Activated CD4-positive, alpha-beta T cell treated with anti-CD3 and anti-CD28 coated beads for 36 hours (primary cell): ENCODE measurements at places on chromosomes 12 and 14. TPM values are rescaled to one million over a fixed set of nuclear protein-coding genes. Genes with fewer than 3 reads are reported as not detected.

The TMEM229B gene
- 1.5 TPM for total RNA-seq

The ATF7 gene
- total RNA-seq: 28.1 TPM

The MTHFD1 gene
- total RNA-seq: 222 TPM

The DPPA3 gene
- total RNA-seq: not detected

GRCh38 chr12:115988212-115988611 is 289.3 kb downstream of the MED13L start:
- no peak for DNase-seq

- DNase-seq: no peak
Measured at GRCh38 chr12:10242539-10242938, 29.9 kb downstream of the GABARAPL1 start.

DNA sequence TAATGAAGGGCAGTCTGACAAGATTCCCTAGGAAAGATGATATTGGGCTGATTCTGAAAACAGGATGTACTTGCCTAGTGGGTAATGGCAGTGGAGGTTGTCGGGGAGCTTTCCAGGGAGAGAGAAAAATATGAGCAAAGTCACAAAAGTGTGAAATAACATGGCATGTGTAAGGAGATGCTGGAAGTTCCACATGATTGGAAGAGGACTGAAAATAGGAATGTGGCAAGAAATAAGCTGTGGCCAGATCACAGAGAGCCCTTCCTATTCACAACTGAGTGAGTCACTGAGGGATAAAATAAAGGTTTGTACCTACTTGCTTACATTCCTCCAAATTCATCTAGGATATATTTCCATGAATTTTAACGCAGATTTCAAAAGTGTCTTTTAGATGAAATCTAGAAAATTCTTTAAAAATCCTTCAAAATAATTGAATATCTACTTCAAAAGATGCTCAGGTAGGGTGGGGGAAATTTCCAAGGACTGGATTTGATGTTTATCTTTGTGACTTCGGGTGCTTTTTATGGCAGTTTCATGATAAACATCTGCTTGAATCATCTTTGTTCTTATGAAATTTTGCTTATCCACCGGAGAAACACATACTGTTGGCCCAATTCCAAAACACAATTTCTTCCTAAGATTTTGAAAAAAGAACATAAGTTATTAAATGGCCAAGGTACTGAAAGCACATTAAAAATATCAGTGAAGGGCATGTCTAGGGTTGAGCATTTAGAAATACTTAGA is 36.3 kb upstream of the SLC2A13 start:
- no peak for DNase-seq

DNA sequence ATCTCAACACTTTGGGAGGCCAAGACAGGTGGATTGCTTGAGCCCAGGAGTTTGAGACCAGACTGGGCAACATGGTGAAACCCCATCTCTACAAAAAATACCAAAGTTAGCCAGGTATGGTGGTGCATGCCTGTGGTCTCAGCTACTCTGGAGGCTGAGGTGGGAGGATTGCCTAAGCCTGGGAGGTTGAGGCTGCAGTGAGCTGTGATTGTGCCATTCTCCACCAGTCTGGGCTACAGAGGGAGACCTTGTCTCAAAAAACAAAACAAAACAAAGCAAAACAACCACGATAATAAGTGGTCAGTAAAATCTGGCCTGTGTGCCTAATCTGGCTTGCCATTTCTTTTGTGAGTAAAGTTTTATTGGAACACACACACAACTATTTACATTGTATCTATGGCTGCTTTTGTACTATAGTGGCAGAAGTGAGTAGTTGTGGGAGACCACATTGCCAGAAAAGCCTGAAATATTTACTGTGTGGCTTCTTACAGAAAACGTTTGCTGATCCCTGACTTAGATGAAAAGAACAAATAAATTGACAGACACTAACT is 19.4 kb upstream of the KLRG1 start:
- no peak for DNase-seq

DNA sequence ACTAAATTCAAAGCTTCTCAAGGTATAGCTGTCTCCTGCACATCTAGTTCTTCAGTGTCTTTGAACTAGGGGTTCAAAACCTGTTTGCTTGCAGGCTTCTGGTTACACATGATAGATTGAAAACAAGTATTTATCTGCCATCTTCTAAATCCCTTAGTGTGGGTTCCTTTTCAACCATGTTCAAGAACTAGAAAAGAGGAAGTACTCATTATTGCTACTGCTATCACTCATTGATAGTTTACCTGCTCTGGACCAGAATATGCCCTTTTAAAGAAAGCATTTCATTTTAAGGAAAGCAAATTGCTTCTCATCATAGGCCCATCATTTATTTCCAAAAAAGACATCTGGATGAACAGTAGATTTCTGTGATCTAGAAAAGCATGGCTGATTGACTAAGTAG is 37.1 kb upstream of the VSX2 start:
- no peak for DNase-seq

DNA sequence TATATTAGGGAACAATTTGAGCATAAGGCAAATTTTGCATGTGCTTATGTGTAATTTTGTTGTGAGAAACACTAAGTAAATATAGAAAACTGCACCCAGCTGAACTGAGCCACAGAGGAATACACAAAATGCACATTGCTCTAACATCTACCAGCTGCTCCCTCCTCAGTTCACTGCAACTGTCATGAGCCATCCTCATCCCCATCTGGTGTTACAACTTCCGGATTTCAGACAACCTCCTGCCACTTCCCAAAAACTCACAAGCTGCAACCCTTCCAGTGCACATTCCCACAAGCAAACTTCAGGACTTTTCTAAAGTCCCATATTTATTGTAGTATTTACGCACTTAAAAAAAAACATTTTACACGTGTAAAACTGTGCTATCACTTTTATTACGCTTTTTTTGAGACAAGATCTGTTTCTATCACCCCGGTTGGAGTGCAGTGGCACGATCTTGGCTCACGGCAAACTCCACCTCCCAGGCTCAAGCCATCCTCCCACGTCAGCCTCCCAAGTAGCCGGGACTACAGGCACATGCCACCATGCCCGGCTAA is 169.1 kb upstream of the TBX3 start:
- no peak for DNase-seq

- no peak for DNase-seq
Measured at GRCh38 chr14:54882521-54882920, 20.1 kb downstream of the GCH1 start.

DNA sequence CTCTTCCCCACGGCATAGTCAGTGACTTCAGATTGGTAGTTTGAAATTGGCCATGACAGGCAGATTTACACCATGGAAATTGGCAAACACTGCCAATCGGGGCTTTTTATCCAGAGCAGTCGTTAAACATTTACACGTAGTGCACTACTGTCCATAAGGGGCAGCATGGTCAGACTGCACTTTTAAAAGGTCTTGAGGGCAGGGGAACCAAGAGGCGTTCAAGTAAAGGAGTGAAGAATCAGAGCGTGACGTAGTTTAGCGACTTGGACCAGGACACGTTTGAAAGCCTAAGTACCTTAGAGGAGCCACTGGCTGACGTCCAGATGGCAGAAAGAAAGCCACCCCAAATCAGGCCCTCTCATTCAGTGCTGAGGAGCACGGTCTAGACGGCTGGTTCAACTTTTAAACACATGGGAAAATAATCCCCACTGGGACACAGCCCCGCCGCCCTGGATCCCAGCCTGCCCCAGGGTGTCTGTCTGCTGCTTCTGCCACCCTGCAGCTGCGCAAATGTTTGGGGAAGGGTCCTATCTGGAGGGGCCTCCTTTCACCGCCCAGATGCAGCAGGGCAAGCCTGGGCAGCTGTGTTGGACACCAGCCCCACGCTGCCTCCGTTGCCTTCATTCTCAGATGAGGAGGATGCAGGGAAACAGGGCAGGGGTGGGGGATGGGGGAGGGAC is 52.5 kb upstream of the PPP2R5C start:
- DNase-seq: no peak

DNA sequence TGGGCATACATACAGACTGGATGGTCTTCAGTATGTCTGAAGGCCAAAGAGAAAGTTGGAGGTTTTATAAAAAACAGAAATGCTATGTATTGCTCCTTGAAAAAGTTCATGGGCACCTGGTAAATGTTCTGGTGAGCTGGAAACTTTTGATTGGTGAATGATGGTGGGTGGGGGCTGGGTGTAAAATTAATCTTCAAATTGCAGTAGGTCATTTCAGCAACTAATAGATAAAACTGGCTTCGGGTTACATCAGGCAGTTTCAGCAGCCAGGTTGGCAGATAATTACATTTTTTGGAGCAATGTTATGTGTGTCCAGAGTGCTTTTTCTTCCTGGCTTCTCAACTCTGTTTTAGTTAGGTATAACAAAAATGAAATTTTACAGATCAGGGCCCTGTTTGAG is 35.3 kb downstream of the SDR9C7 start:
- no peak for DNase-seq

DNA sequence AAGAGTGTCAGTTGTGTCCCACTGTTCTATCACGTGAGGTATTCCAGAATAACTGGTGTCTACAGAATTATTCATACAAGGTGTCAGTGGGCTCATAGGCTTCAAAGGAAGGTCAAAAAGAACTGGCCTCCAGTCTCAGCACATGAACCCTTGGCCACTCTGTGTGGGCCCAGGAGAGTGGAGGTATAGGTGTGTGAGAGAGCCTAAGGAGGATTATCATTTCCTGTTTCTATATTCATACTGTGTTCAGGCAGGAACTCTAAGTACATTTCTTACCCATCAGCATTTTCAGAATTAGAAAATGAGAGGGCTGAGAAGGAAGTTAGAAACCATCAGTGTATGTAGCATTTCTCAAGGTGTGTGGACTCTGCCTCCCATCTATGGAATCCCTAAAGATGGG is 87.0 kb downstream of the BTG1 start:
- no peak for DNase-seq

DNA sequence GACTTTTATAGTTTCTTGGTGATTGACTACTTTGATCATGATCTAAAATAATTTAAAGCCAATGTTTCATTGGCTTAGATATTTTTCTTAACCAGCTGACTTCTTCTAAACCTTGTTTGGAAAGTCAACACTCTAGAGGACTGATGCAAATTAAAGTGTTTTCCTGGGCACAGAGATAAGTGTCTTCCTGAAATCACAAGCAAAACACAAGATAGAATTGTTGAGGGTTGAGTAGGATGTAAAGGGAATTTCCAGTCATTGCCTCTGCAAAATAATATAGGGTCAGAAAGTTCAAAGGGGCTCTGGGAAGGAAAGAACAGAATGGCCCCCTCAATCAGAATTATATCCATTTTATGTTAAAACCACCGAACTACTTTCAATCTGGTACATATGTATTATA is 156.3 kb upstream of the LRIG3 start:
- DNase-seq: no peak

GRCh38 chr12:38646146-38646545 is 259.2 kb downstream of the CPNE8 start:
- no peak for DNase-seq
